SK-N-SH treated with all-trans-retinoic acid at 6 μM for 48 hours (cell line): ENCODE measurements at places on chromosomes 5 and 9.

DNA sequence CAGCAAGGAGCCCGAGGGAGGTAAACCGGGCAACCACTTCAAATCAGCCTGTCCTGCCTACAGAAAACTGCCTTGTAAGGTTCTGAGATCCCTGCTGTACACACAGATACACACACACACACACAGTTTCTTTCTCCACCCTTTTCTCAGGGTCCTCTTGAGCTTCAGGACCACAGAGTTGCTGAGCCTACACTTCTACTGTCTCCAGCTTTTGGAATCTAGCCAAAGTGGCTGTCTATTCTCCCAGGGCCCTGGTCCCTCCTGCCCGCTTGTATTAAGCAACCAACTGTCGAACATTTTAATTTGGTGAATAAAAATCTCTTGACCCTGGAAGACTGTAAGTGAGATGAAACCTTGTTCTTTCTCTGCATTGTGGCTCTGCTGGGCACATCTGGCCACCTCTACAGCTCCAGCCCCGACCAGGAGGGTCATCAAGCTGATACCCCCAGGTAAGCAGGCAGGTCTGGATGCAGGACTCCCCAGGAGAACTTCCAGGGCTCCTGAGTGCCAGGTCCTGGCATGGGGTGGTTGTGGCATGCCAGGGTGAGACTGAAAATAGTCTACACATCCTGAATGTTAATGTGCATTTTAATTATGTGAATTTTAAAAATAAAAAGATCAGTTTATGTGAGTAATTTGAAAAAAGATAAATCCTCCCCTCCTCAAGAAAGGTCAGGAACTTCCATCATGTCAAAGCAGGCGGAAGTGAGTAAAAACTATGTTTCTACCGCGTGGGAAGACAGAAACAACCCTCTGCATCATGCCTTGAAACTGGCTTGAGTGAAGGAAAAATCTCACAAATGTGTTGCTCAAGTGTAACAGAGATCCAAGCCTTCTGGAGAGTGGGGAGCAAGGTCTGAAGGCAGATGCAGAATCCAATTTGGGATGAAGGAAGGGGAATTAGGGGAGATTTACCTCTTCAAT lies 15.0 kb upstream of the S1PR3 start:
- ATAC-seq = no peak

DNA sequence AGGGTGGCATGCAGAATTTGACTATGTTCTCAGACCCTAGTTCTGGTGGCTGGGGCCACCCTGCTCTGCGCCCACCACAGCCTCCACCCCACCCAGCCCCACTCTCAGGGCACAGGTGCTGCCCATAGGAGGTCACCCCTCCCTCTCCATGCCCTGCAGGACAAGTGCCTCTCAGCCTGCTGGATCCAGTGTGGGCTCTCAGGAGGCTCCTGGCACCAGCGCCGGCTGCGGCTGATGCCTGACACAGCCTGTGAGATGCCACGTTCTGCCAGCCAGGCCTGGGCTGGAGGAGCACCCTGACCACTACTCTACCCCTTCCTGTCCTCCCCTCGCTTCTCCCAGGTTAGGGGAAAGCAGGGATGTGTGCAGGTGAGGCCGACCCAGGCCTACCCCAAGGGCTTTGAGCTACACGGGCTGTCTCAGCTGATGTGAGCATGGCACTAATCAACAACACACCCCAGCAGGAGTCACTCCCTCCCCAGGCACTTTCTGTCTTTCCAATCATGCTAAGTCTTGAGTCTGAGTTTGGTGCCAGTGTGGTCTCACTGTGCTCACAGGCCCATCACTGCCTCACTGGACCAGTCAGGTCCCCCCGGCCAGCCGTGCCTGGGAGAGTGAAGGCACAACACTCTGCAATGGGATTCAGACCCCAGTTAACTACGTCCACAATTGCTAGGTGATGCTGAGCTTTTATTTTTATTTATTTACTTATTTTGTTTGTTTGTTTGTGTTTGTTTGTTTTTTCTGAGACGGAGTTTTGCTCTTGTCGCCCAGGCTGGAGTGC lies 12.1 kb upstream of the BARX1 start:
- ATAC-seq = no peak

GRCh38 chr9:5510360-5510931 lies at the start of gene PDCD1LG2:
TSS of gene PDCD1LG2 (plus strand) at chr9:5510531. CDS start at chr9:5522547, 12,016 bp downstream.
- ATAC-seq = peak; percentile 68

- ATAC-seq = no peak
These were observed 172.4 kb upstream of the PHYKPL start for GRCh38 chr5:178404987-178405386.

DNA sequence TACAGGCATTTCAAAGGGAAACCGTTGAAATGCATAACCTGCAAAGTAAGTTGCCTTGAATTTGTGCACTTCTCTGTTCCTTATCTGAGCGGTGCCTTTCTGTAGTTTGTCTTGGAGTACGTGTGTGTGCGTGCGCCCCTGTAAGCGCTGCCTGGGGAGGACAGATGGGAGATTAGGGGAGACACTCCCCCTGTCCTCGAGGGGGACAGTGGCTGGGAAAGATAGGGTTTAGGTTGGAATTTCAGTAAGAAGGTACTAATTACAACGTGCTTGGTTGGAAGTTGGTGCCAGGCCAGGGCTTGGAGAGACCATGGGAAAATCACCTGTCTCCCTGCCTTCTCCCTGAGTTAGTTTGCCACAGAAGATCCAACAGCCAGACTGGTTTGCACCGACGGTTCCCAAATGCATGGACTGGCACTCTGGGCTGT lies 73.2 kb downstream of the PIK3R1 start:
- peak; percentile 37 for ATAC-seq

- no peak for ATAC-seq
These were observed 223.0 kb downstream of the IRX1 start for GRCh38 chr5:3818624-3819023.

GRCh38 chr9:136389396-136389795 lies 10.6 kb downstream of the SNAPC4 start:
- no peak for ATAC-seq
